ENCODE measurements at places on chromosomes 6 and 20.

- peak; percentile 85 for DNase-seq
Measured at GRCh38 chr20:57388953-57389694, 2.1 kb upstream of the RBM38 start.

DNA sequence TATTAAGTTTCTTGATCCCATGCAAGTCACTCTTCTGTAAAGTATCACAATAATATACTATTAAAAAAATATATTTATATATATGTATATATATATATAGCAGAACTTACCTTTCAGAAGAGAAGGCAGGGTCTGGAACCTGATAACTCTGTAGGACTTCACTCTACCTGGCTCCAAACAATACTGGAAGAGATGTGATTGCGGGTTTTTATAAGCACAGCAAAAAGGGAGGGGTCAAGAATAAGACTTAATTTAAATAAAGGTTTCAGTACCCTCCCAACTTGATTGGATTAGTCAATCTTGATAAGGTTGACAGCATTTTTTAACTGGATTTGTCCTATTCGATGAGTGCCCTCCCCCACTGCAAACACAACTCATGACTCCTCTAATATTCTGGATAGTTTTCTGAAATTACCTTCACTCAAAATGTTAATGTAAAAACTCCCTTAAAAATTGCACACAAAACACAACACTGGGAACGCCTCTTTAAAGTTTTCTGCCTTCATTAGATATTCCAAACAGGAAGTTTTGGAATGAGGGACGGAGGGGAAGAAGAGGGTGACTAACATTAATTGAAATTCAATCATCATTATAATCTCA is 4.0 kb upstream of the ZNF217 start:
- DNase-seq, result no peak

DNA sequence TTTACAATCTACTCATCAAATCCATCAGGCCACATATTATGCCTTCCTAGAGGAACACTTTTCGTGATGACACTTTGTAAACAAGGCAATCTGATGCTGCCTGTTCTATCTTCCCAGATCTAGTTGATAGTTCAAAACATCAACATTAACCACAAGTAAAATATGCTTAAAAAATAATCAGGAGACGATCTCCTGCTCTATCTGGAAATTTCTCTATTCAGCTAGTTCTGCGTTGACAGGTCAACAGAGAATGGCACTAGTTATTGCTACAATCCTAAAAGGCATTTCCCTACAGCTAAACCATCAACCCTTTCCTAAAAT is 2.1 kb downstream of the B4GALT5 start:
- DNase-seq, result no peak

GRCh38 chr6:36612101-36612625 is 18.0 kb downstream of the SRSF3 start:
- no peak for DNase-seq

All from GM10248 (cell line).